Stimulated activated CD8-positive, alpha-beta memory T cell treated with anti-CD3 and anti-CD28 coated beads, Interleukin-4, amount 100 ng/mL, for 1 hour (primary cell): ENCODE measurements at places on chromosomes 7 and 10.

- no peak for DNase-seq
Observed at GRCh38 chr7:42351316-42351935, 114.4 kb upstream of the GLI3 start.

GRCh38 chr7:5497295-5498103, 73.9 kb upstream of the TNRC18 start:
- DNase-seq = no peak

DNA sequence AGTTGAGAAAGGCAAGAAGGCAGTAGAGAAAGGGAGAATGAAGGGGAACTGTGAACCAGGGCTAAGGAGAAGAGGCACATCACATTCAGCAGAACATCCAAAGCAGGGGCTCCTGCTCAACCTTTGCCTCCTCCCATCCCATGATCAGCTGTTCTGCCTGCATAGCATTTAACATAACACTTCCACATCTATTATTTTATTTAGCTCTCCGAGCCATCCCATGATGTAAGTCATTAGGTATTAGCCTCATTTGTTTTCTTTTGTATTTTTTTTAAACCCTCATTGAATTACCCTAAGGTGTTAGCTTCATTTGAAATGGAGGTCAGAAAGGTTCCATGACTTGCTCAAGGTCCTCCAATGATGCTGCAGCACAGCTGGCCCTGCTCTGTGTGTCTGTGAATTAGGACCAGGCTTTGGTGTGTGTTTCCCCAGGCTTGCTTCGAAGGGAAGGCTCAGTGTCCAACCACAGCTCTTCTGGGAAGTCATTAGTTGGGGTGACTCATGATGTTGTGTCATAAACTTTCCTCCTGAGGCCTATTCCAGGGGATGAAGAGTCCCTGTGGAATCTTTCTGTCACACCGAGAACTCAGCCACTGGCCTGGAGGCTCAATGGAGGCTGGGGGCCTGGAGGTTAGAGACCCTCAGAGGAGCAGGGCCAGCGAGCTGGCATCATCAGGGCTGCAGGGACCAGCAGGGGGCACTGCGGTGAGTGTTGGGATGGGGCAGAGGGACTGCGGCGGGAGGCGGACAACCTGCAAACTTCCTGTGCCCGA, 16.5 kb downstream of the NPFFR1 start:
- DNase-seq = no peak

DNA sequence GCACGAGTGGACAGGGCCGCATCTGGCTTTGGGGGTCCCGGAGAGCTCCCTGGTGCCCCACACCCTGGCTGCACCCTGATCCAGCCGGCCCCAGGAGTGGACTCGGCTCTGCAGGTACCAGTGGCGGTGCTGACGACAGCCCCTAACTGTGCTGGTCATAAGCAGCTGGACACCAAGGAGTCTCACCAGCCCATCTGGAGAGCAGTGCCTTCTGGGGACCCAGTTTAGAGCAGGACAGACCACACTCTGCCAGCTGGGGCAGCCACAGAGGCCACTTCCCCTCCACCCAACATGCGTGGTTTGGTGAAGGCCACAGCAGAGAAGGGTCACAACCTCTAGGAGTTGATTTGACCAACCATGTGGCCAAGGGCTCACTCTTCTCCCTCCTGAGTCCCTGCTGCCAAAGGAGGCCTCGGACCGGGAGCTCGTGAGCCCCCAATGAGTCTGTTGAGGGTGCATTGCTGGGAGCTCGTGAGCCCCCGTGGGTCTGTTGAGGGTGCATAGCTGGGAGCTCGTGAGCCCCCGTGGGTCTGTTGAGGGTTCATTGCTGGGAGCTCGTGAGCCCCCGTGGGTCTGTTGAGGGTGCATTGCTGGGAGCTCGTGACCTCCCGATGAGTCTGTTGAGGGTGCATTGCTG, 16.0 kb upstream of the INPP5A start:
- DNase-seq = no peak

GRCh38 chr7:119472408-119473038, 800.5 kb upstream of the KCND2 start:
- no peak for DNase-seq

GRCh38 chr7:29170781-29171180, 23.8 kb upstream of the CHN2 start:
- no peak for DNase-seq

DNA sequence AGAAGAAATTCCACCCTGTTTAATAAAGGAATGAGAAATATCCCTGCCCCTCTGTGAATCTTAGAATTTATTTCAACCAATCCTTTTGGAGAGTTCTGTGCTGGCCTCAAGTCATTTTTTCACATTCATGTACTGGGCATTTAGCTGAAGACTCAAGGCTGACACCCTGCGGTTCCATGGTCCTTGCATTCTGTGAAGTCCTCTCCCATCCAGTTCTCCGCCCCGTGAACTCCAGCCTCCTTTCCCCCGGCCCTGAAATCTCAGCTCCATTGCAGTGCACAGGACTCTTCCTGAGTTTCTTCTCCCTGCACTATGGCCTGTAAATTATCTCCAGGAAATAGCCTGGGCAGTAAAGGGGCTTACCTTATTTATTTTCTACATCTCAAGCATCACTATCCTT, 183.0 kb upstream of the KCND2 start:
- no peak for DNase-seq

DNA sequence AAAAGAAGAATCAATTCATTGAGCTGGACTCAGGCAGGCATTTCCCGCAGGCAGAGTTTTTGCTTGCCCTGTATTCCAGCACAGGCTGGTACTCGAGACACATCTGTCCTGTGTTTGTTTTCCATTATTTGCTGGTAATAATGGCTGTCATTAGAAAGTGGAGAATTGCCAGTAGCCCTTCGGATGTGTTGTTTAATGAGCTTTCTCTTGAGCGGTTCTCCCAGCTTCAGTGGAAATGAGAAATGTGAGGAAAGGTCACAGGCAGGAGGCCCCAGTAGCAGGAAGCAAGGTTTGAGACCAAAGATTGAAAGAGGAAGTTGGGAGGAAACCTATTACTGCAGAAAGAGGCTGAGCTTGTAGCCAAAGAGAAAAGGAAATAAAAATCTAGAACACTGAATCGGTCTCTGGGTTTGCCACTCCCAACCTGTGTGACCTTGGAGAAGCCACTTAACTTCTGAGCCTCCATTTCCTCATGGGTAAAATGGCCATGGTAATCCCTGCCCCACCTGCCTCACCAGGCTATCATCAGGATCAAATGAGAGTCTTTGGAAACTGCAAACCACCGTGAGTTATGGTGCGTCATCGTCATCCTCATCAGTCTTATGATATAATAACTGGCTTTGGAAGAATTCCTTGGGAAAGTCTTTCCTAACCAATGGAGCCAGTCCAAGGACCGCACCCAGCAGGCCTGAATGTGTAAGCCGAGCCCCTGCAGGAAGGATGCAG, 67.7 kb downstream of the TACR2 start:
- DNase-seq = no peak

DNA sequence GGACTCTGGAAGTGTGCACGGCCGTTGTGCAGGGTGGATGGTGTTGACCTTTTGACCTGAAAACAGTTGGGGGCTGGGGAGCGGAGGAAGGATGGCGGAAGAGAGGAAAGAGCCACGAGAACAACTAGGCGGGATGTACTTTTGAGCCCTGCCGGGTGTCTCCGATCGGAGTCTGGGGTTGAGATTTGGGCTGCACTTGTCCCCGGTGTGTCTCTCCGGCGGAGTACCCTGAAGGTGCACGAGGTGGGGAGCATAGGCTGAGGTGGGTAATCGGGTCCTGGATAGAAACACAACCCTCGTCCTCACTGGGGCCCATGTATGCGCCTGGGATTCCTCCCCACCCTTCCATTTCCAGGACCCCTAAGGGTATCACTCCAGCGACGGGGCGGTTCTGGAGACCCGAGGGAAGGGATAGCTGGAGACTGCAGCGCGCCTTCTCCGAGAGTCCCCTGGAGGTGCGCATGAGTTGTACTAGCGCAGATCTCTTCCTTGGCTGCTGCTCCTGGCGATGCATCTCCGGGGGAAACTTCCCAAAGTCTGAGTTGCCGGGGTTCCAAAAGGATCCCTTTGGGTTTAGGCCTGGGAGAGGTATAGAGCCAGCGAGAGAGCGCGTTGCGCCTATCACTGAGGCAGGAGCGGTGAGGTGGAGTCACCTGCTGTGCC, 4.6 kb upstream of the HMX2 start:
- DNase-seq = no peak

DNA sequence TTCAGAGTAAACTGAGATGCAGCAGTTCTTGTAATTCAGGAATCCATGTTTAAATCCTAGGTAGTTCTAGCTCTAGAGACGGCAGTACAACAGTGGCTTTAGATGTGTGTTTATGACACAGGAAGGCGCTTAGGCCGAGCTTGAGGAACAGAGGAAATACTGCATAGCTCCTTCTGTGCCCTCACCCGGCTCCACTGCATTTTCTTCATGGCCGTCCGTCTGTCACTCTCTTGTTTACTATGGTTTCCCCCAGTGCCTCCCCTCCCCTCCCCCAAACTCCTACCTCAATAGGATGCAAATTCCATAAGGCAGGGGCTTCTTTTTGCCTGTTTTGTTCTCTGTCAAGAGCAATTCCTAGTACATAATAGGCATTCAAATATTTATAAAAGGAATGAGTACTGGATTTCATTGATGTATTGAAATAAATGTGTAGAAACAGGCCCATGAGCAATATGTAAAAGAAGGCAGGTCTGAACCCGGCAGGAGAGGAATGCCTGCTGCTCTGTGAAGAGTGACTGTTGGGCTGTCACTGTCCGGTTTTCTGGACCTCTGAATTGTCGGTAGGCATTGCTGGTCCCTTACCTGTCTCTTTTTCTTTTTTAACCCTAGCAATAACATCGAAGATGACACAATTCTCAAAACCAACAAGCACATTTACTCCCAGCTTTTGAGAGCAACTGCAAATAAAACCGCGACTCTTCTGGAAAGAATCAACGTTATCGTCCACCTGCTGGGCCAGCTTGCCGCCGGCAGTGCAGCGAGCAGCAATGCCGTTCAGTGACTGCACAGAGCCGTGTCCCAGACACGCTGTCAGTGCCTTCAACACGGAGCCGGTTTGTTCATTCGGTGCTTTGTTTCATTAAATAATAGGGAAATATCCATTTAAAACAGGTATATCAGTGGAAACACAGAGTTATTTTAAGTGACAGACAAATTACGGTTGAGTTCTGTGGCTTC, 12.7 kb downstream of the MMP21 start:
- no peak for DNase-seq

DNA sequence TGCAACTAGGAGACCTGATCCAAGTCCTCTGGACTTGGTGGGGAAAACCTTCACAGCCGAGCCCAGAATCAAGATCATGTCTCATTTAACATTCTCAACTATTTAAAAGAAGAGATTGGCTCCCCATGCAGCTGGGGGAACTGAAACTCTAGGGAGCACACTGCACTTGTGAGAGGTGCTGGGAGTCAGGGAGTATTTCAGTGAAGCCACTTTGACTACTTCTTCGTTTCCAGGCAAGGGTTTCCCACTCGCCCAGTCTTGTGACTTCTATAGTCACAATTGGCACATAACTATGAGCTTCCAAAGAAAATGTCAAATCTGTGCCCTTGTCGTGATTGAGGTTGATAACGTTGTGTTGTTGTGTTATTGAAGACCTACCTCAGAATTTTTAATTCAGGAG, 62.9 kb downstream of the AKR1B1 start:
- no peak for DNase-seq

DNA sequence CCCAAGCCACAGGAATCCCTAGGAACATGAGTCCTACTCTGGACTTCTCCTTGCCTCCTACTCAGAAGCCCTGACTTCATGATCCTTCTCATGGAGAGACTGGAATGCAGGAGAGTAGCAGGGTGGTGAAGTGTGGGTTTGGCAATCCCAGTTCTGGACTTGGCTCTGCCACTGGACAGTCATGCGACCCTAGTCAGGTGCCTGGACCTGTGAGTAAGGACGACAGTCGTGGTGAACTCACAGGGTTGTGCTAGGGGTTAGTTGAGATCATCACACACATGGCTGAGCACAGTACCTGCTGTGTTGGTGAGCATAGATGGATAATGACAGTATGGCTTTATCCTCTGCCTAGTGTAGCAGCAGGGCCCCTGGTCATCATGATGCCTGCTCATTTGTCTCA, 117.9 kb downstream of the LRRC18 start:
- no peak for DNase-seq

- DNase-seq = no peak
Observed at GRCh38 chr10:7090529-7090928, 320.3 kb downstream of the SFMBT2 start.

DNA sequence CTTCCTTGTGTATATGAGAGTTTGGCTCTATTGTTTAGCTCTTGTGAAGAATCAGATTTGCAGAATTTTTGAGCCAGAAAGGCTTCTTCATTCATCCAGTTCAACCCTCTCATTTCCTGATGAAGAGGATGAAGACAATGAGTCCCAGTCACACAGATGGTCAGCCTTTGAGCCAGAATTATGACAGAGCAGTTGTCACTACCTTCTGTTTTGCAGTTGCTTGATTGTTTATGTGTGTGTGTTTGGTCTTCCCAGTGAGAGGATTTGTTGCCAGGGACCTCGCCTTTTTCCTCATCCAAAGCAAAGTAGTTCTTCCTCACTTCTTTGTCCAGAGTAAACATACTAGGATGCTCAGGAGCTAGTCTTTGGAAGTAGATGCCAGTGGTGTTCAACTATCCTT, 15.6 kb downstream of the MDFIC start:
- no peak for DNase-seq

- no peak for DNase-seq
Observed at GRCh38 chr7:24291271-24291670, 7.3 kb downstream of the NPY start.

DNA sequence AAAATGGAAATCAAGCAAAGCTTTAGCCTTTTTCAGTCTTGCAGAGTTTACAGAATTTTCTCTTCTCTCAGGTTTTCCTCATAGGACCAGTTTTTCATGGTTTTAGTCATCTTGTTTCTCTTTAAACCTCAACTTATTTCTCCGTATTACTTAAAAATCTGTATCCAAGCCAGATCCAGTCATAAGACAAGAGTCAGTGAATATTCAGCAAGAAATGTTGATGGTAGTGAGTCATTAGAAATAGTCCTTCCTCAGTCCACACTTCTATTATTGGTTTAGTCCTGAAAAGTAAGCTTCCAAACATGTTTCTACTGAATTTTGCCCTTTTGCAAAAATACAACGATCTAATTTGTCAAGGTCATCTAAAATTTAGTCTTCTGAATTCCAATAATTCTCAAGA, 107.0 kb downstream of the VIM start:
- no peak for DNase-seq

DNA sequence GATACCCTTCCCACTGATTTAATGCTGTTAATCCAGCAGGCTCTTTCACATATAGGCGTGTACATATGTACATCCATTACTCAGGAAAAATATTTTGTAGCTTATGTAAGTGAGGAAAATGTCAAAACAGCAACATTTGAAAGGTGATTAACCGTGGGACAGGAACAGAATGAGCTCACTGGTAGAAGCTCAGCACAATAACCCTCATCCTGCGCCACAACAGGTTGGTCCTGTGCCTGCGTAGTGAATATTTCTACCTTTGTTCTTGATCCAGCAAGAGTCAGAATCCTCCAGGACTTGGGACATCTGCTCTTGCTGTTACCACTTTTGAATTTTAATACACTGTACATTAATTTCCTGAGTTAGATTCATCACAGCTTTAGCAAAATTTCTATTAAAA, 359.4 kb downstream of the THSD7A start:
- no peak for DNase-seq

DNA sequence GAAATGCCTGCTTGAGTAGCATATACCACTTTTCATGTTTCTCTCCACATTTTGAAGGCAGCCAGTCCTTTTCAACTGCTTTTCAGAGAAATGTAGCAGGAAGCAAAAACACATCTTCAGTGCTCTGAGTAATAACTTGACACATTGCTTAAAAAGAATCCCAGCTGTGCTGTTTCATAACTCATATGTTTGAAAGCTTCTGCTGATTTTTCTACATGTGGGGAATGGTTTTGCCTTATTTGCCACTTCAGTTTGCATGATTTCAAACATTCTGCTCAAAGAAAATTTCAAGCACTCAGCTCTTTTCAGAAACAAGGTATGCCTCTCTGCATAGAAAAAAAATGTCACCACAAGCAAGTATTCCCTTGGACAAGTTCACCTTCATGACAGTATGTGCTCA, 732.8 kb downstream of the POM121L12 start:
- no peak for DNase-seq
